Inflammatory macrophage treated with lipopolysaccharide for 1 hour (primary cell): ENCODE measurements at places on chromosomes 3 and 15.

DNA sequence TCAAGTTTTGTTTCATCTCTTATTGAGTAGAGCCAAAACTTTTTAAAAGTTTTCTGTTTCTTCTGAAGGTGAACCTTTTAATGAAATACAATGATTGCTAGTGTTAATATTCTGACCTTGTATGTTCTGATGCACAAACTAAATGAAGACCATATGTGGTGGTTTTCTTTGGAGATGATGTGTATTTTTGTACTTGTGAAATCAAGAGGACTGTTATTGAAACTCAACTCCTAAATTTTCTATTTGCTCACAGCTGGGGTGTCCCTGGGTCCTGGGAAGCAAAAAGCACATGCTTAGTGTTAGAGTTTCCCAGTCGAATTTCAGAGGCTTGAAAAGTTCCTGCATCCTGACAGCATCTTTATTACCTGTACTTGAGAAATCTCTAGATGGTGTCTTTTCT, 1185.8 kb upstream of the ALCAM start:
- DNase-seq: no peak

DNA sequence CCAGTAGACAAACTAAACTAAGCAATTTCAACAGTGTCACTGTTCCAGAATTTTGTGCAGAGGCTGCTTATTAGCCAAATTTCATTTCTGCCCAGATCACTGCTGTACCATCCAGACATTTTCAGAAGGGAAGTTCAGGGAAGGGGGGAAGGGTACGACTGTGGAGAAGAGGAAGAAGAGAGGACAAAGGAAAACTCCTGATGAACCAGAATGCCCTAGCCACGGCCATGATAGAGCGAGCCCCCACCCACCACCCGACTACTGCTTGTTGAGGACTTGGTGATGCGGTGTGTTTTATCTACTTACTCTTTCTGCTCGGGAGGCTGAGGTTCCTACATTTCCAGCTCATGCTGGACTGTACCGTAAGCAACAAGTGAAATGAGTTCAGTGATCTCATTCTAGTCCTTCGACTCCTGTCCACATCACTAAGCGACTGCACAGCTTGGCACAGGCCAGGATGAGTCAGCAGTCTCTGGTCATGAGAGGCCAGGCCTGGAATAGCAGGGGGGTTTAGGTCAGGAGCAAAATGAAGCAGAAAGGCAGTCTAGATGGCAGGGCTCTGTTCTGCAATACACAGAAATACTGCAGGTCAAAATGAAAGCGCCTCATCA, 330.8 kb downstream of the TIGIT start:
- DNase-seq: peak; percentile 9

- DNase-seq: no peak
Measured at GRCh38 chr15:92943581-92943980, 43.5 kb downstream of the CHD2 start.

DNA sequence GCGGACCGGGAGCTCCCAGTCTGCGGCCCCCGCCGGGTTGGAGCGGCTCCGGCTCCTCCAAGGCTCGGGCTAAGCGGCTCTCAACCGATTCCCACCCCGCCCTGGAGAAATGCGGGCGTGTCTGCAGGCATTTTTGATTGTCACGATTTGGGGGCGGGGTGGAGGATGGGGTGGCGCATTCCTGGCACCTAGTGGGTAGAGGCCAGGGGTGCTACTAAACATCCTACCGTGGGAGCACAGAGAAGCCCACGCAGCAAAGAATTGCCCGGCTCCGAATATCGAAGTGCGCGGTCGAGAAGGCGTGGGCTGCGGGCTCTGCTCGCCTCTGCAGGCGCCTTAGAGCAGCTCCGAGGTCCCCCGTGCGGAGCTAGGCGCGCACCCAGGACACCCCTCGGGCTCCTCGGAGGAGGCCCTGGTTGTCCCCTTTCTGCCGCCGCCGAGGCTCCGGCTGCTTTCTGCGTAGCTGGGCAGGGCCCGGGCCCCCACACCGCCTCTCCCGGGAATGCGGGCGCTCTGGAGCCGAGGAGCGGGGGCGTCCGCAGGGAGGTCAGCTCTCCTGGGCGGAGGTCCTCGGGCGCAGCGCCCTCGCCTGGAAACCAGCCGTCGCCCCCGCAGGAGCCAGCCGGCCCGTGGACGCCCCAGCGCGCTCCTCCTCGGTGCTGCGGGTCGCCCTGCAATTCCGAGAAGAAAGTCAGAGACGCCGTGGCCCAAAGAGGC, 16.5 kb upstream of the LAMP3 start:
- DNase-seq: peak; percentile 64

- DNase-seq: no peak
Measured at GRCh38 chr3:141552440-141552991, 65.7 kb downstream of the RASA2 start.

GRCh38 chr3:79597709-79598108, 170.1 kb downstream of the ROBO1 start:
- DNase-seq: no peak

DNA sequence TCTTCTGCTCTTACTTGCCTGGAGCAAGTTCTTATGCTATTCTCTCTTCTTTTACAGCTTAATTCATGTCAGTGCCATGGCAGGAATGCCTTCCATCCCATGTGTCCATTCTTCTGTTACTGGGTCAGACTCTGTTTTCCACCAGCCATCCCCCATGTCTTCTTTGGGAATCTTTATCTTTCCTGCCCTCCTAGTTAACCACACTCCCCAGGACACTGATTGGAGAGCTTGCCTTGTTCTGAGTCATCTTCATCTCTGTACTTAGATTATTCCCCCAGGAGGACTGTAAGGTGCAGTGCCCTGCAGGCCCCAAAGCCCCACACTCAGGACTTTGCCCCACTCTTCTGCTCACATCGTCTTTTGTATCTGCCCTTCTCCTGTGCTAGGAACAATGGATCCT, 3.6 kb downstream of the ABHD17C start:
- no peak for DNase-seq

GRCh38 chr3:32556332-32556731, 14.3 kb downstream of the DYNC1LI1 start:
- DNase-seq: no peak

DNA sequence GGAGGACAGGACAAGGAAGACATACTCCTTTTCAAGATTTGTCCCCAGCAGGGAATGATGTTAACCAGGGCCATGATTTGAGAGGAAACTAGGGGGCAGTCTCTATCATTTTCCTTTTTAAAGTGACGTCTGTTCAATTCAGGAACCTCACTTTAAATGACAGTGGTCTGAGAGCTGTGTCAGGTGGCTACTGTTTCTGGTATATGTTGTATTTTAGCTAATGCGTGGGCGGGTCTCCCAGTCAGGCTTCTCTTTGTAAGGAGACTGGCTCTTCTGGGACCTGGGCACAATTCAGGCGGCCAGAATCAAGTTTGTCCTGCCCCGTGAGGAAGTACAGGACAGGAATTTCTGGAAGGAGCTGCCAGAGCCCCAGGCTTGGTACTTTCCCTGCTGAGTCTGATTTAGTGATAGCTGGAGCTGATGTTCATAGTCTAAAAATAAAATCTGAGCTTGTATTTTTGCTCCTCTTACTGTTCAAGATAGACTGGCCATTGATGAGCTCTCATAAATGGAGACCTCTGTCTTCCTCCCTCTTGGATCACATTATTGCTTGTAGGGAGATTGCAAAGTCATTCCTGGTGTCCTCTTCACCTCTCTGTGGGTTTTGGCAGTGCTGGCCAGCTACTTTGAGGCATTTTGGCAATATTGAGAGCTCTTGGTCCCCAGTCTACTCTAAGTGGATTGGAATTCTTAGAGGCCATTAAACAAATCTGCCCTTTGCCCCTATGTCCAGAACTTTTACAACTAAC, 25.6 kb downstream of the SQOR start:
- peak; percentile 91 for DNase-seq

- DNase-seq: no peak
Measured at GRCh38 chr15:31361764-31362515, 35.3 kb downstream of the KLF13 start.

- DNase-seq: peak; percentile 79
Measured at GRCh38 chr3:100316641-100317069, 17.9 kb upstream of the NIT2 start.

- DNase-seq: no peak
Measured at GRCh38 chr3:133851266-133851906, 44.3 kb downstream of the RAB6B start.

- no peak for DNase-seq
Measured at GRCh38 chr15:32942401-32942841, 224.6 kb downstream of the GREM1 start.

DNA sequence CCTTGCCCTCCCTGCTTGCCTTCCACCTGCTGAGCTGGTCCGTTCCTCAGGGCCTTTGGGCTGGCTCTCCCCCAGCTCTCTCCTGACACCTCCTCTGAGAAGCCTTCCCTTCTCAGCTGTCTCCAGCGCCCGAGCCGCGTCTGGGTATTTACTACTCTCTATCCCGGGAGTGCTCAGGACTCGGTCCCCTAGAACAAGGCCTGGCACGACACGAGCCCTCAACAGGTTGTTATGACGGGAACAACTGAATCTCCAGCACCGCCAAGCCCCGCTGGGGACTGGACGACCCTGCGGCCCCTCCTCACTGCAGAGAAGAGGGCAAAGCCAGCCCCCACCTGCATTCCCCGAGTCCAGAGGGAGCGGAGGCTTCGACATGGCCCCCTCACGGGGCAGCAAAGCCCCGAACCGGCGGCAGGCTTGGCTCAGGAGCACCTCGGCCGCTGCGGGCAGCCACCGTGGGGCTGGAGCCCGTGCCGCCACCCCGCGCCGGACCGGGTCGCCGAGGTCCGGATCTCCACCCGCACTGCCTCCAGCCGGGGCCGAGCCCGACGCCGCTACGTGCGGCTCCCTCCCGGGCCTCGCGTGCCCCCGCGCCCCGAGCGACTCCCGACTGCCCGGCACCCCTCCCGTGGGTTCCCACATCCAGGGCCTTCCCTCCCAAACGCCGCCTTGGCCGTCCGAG, 792 bp downstream of the TPRA1 start:
- DNase-seq: peak; percentile 21

DNA sequence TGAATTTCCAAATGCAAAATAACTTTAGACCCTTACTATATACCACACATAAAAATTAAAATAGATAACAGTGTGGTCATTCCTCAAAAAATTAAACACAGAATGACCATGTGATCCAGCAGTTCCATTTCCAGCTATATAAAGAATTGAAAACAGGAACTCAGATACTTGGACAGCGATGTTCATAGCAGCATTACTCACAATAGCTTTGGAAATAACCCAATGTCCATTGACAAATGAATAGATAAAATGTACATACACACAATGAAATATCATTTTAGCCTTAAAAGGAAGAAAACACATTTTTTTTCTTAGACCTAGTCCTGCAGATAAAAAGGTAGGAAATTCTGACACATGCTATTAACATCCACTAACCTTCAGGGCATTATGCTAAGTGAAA, 26.7 kb downstream of the RAD51 start:
- peak; percentile 42 for DNase-seq

DNA sequence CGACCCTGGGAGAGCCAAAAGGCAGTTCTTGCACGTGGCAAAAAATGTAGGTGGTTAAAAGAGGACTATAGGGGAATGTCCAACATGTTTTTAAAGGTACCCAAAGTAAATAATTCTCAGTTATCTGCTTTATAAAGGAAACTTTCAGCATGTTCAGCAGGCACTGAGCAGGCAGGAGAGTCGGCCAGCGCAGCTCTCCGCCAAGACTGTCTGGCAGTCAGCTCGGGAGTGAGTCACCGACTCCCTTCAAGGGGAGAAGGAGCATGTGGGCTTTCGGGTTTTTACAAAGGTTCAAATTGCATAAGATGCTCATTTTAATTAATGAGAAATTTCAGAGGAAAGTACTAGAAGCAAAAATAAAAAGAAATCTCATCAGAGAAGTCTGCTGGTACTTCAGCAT, 7.0 kb downstream of the GABRA5 start:
- DNase-seq: no peak

- no peak for DNase-seq
Measured at GRCh38 chr3:166085164-166085856, 248.1 kb upstream of the BCHE start.

DNA sequence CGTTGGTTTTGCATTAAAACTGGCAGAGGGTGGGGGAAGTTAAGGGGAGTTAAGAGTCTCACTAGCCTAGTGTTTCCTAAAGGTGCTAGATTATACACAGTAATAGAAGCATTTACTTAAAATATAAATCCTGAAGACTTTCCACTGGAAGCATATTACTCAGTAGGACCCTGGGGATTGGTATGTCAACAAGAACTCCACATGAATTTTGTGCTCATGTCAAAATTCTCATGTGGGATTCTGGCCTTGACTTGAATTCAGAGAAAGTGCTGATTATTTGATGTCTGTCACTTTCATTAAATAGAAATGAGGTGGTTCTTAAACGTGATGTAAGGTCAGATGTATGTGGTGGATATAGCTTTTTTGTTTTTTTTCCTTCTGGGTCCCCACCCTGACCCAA, 997.2 kb downstream of the TUSC7 start:
- no peak for DNase-seq

DNA sequence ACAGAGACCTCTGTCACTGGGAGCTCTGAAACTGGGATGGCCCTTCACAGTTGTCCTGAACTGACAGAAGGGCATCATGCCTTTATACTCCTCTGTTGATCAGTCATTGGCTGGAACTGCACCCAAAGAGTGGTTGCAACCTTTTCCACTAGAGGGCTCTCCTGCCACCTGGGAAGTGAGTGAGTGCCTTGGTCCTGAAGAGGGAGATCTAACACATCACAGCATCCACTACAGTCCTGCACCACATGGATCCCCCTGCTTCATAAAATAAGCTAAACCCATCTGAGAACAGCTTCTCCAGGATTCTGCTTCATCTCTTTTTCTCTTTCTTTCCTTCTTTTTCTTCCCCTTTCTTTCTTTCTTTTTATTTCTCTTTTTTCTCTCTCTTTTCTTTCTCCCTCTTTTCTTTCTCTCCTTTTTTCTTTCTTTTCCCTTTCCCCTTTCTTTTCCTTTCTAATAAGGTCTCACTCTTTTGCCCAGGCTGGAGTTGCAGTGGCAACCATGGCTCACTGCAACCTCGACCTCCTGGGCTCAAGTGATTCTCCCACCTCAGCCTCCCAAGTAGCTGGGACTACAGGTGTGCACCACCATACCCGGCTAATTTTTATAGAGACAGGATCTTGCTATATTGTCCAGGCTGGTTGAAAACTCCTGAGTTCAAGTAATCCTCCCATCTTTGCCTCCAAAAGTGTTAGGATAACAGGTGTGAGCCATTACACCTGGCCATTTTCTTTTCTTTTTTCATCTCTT, 42.8 kb upstream of the RAF1 start:
- peak; percentile 73 for DNase-seq

DNA sequence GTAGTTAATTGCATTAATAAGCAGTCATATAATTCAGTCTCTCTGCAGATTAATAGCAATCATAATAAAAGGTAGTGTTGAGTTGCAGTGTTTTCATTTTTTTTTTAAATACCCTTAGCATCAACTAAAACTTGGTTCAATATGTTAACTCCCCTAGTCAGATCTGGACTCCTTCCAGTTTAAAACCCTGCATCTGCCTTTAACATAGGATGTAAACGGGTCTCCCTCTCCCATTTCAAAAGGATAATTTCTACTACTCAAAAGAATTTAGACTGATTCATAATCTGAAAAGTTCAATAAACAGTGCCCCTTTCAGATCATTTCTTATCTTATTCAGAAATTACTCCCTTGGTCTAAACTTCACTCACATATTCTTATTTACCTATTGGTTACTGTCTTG, 11.4 kb downstream of the CPOX start:
- no peak for DNase-seq
